ENCODE measurements at places on chromosomes 5 and 9.

DNA sequence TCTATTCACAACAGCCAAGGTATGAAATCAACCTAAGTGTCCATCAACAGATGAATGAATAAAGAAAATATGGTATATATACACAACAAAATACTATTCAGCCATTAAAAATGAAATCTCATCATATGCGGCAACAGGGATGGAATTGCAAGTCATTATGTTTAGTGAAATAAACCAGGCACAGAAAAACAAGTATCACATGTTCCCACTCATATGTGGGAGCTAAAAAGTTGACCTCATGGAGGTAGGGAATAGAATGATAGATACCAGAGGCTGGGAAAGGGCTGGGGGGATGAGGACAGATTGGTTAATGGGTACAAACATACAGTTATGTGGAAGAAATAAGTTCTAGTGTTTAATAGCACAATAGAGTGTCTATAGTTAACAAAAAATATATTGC is 149.7 kb downstream of the DEPDC1B start:
- no peak for DNase-seq

DNA sequence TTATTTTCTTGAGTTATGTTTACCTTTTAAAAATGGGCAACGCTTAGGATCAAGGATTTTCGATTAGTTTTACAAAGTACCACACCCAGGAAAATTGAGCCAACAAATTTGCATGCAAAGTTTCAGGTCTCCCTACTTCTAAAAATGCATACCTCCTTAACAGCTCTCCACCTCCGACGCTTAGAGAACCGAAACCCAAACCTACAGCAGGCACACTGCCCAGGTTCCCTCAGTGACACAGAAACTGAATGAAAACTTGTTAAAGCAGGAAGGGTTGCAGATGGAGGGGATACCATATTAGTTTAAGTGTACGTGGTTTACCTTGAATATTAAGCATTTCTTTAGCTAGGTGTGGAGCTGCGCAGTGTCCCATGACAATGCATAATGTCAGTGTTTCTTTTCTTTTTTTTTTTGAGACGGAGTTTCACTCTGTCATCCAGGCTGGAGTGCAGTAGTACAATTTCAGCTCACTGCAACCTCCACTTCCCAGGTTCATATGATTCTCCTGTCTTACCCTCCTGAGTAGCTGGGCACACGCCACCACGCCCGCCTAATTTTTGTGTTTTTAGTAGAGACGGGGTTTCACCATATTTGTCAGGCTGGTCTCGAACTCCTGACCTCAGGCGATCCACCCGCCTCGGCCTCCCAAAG is 1.6 kb upstream of the SUB1 start:
- DNase-seq: no peak

DNA sequence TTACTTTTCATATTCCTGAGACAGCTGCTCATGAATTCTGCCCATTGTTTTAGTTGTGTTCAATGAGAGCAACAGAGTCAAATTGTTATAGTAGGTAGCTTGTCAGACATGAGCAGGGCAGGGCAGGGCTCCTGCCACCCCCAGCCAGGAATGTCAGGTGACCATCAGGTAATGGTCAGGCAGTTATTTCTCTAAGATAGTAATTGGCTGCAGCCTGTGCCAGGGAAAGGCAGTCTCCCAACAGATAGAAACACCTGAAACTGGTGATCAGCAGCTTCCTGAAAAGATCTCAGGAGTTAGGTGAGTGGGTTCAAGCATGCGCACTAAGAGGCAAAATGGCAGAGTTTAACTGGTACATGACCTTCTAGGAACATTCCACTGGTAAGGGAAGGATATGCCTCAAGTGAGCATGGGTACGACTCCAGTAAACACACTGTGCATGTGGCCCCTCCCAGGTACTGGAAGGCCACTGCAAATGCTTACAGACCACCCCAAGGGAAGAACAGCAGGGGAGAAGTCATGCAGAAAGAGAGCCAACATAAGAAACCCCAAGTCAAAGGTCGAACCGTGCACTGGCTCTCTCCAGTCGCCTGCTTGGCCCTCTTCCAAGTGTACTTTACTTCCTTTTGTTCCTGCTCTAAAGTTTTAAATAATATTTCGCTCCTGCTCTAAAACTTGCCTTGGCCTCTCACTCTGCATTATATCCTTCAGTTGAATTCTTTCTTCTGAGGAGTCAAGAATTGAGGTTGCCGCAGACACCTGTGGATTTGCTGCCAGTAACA is 25.1 kb downstream of the CARTPT start:
- no peak for DNase-seq

DNA sequence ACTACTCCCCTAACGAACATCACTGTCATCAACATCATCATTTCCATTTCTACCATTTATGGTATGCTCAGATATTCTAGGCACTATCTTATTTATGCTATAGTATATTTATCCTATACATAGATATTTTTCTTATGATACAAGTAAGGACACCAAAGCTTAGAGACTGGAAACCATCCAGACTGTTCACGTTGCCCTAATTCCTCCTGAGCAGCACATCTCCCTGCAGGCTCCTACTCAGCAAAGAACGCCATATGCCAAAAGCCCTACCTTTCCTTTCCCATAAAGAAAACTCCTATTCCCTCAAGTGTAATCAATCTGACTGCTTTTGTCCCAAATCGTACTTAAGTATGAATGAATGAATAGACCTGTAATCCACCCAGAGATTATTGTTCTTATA is 247.0 kb downstream of the PRELID2 start:
- DNase-seq: no peak

DNA sequence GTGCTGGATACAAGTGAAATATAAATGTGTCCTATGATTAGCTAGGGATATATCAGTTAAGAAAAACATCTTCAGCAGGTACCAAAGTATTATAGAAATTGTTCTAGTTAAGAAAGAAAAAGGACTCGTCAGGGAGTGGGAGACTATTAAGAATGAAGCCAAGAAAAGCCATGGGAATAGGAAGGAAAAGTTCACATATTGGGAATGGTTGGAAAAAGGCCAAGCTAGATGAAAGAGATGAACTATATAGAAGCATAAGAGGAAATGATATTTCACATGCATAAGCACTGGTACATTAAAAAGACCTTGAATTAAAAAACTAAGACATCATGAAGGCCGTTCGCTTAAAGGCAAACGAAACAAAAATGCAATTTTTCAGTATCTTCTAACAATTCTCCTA is 237.7 kb downstream of the ADAMTS6 start:
- DNase-seq: no peak

Measured in NCI-H2227 treated with DMSO at 0.1 percent for 48 hours (cell line).